ENCODE measurements at places on chromosomes 1 and 21. TPM values are rescaled to one million over a fixed set of nuclear protein-coding genes. Genes with fewer than 3 reads are reported as not detected.

LRIF1 gene
- 15.3 TPM for total RNA-seq

GJA4 gene
- total RNA-seq: 0.39 TPM

C1QC gene
- not detected for total RNA-seq

ADORA3 gene
- total RNA-seq: not detected

OLFML2B gene
- total RNA-seq: 14.5 TPM

HSPA6 gene
- total RNA-seq: not detected

PCP4 gene
- not detected for total RNA-seq

PLEKHN1 gene
- not detected for total RNA-seq

TFF3 gene
- total RNA-seq: 0.52 TPM

SPRR2A gene
- not detected for total RNA-seq

NASP gene
- total RNA-seq: 58.4 TPM

OXCT2 gene
- 0.64 TPM for total RNA-seq

MYBPH gene
- 8.5 TPM for total RNA-seq

TMEM240 gene
- 10.3 TPM for total RNA-seq

GBP3 gene
- 23.7 TPM for total RNA-seq
